ENCODE measurements at places on chromosomes 6 and 20.

- DNase-seq: no peak
Observed at GRCh38 chr6:157905590-157906342, 75.9 kb upstream of the SYNJ2 start.

- DNase-seq: peak; percentile 38
Observed at GRCh38 chr20:45087097-45087790, 13.7 kb downstream of the KCNS1 start.

- no peak for DNase-seq
Observed at GRCh38 chr6:167113047-167113754, 9.7 kb upstream of the CCR6 start.

DNA sequence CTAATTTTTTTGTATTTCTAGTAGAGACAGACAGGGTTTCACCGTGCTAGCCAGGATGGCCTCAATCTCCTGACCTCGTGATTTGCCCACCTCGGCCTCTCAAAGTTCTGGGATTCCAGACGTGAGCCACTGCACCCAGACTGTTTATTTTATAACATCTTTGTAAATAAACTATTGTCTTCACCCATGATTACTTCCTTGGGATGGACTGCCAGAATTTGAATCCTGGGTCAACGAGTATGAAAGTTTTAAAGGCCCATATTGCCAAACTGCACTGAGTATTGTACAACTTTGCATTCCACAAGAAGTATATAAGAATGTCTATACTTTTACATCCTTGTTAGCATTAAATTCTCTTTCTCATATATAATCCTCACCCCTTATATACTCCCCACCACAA lies 38.6 kb downstream of the ZHX3 start:
- no peak for DNase-seq

DNA sequence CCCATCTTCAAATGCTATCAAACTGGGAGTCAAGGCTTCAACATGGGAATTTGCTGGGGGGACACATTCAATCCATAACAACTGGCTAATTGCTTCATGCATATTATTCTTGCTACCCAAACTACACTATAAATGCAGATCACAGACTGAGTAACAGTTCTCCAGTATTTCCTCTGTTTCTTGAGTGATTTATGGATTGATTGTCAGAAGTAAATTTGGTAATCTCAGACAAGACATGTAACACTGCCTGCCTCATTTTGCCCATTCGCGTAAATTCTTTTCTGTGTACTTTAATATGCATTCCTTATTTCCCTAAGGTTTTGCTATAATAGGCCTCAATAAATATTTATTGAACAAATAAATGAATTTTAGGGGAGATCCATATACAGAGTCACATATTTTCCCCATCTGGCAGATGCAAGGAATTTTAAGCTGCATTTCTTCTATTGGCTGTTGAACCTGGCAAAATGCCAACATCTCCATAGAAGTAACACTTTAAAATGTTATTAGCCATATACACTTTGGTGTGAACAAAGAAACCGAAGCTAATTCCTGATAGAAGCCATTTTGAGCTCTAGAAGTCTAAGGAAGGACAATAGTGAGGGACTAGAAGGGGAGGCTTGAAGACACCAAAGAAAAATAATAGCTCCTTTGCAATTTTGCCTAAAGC lies 98.2 kb downstream of the QRSL1 start:
- DNase-seq: peak; percentile 13

GRCh38 chr6:158633127-158633526 lies 11.4 kb downstream of the DYNLT1 start:
- DNase-seq: no peak

GRCh38 chr6:118187568-118188164 lies 280.6 kb downstream of the SLC35F1 start:
- peak; percentile 82 for DNase-seq

GRCh38 chr6:99353126-99353525 lies 3.7 kb upstream of the FAXC start:
- peak; percentile 18 for DNase-seq

DNA sequence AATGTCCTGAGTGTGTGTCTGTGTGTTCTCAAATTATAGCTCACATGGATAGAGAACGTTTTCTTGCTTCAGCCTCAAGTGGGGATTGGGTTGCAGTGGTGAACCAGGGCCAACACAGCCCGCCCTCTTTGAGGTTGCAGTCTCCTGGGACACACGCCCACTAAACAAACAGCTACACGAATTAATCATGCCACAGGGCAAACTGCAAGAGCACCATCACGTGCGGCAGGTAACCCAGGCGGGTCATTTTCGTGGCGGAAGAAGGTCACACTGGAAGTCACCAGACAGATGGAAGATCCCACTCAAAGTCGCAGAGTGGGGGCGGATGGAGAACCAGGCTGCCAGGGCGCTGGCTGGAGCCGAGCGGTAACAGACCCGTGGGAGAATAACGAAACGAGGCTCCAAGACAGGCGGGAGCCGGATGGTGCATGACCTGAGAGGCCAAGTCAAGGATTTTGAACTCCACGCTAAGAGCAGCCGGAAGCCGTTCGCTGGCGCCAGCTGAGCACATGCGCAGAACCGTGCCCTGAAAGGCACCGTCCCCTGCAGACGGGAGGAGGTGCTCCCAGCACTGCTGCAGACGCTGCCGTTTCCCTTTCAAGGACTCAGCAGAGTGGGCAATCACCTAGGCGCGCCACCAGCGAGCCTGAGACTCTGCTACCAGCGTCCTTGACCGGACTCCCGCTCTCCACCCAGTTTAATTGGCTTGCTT lies 10.7 kb downstream of the DLL1 start:
- DNase-seq: peak; percentile 66

DNA sequence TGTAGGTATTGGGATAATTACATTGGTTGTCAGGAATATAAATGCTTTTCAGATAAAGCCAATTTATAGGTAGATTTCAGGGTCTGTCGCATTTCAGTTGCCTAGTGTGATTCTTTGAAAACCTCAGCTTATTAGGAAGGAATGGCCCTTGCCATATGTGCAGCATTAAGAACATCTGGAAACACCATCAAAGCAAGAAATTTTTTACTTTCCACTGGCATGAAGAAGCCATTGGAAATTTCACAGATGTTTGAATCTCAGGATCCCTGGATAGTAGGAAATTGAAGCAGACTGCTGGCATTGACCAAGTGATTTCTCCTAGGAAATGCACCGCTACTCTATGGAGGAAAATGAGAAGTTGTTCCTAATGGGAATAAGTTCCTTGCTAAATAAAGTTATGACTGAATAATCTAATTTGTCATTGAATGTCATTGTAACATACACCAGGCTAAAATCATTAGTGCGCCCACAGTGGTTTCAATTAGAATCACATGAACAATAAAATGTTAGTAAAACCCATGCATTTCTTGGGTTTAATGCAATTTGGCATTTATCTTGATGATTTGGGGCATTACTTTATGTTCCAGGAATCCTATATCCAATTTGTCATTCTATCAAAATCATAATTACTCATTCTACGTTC lies 950.1 kb downstream of the EPHA7 start:
- DNase-seq: no peak

DNA sequence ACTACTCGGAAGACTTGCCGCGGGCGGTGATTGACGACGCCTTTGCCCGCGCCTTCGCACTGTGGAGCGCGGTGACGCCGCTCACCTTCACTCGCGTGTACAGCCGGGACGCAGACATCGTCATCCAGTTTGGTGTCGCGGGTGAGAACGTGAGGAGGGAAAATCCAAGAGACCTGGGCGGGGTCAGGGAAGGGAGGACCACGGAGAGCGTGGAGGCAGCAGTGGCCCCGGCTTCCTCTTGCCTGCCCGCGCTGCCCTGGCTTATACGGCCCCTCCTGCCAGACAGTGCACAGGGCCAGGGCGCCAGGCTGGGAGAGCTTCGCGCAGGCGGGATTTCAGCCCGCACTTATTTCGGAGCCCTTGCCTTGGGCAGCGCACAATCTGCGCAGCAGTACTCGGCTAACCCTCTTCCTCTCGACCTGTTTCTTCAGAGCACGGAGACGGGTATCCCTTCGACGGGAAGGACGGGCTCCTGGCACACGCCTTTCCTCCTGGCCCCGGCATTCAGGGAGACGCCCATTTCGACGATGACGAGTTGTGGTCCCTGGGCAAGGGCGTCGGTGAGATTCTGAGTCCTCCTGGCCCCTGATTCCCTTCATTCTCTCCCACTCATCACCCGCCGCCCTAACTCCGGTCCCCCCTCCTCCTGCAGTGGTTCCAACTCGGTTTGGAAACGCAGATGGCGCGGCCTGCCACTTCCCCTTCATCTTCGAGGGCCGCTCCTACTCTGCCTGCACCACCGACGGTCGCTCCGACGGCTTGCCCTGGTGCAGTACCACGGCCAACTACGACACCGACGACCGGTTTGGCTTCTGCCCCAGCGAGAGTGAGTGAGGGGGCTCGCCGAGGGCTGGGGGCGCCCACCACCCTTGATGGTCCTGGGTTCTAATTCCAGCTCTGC lies 2.0 kb downstream of the MMP9 start:
- DNase-seq: peak; percentile 25

GRCh38 chr6:53828966-53829697 lies 34.3 kb downstream of the LRRC1 start:
- peak; percentile 17 for DNase-seq

GRCh38 chr6:138803861-138804260 lies 8.0 kb downstream of the ECT2L start:
- DNase-seq: peak; percentile 53

DNA sequence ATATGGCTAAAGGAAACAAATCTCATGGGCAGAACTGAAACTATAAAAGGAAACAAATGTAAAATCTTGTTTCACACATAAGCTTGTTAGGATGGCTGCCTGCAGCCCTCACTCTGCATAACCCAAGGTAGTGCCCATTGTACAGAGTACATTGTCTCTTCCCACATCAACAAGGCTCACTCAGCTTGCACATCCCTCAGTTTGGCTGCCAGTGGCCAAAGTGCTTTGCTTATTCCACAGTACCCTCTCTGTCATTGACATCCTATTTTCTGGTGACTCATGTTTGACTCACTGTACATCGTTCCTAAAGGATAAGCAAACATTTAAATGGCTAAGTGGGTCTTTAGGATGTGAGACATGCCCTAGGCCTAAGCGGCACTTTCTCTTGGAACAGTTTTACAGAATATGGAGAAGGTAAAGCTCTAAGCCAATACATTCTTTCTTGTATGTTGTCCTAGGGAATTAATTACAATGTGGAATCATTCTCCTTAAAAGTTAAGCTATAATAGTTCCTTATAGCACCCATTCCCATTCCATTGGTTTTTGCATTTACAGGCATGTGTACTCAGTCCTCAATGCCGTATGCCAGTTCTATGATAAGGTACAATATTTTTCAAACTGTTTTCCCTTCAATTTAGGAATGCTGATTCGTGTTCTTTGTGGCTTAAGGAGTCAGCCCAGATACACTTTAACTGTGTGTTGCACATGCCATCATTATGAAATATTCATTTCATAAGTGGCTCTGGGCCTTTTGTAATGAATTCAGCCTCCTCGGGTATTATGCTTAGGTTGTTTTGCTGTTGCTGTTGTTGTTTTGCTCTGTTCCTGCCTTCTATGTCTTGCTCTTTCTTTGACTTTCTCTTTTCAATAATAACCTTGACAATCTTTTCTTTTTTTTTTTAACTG lies 5.5 kb downstream of the ANKEF1 start:
- DNase-seq: peak; percentile 73

- DNase-seq: no peak
Observed at GRCh38 chr6:39777218-39777617, 15.0 kb upstream of the DAAM2 start.

GRCh38 chr20:11799281-11799684 lies 118.4 kb upstream of the BTBD3 start:
- no peak for DNase-seq

GRCh38 chr20:57968120-57968519 lies 258.3 kb upstream of the PMEPA1 start:
- peak; percentile 22 for DNase-seq

DNA sequence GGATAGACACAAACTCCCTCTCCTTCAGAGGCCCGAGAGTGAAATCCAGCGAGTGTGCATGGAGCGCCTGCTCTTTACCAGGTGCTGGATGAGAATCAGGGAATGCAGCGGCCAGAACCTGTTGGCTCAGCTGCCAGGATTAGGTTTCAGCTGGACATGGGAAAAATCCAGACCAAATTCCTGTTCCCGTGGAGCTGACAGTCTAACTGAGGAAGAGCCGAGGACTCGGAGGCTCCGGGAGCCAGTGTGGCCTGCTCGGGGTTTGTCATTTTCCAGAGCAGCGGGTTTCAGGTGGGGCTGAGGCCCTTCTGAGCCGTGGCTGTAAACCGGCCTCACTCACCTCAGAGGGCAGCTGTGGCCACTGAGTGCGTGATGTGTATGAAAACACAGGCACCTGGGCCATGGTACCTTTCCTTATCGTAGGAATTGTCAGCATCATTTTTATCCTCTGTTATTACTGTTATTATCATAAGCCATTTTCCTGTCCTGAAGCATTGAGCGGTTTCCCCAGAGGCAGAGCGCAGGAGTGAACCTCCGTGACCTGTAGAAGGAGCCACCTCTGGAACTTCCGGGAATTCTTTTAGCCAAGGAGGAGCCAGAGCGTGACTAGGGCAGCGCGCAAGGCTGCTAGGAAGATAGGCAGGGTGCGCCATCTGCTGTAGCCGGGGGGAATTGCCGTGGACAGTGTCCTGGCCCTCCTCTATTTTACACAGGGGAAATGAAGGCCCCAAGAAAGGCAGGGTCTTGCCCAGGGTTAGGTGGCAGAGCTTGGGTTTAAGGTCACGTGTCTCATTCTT lies 27.3 kb downstream of the PKIG start:
- DNase-seq: peak; percentile 94

DNA sequence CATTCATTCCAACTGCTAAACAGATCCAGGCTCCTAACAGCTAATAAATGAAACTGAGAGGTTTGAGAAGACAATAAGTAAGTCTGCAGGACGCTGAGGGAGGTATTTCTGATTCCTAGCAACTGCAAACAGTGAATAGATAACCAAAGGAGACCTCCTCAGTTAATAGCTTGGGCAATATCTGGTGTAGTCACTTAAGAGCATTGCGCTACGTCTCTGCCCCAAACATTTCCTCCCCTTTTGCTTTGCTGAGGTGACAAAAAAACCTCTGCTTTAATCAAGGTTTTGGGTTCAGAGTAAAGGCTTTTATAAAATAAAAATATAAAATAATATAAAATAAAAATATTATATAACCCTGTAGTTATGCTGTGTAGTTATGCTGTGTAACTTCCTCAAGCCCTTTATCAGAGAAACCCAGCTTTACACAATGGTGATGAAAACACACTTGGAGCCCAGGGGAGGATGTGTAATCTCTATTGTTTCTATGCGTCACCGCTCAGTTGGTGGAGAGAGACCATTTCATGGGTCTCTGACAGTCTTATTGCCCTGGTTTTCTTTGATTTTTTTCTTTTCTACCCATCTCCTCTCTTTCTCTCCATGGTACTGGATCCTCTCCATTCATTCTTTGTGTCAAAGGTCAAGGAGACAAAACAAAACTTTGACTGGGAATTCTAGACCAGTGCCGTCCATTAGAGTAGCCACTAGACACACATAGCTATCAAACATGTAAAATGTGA lies 18.9 kb upstream of the CALHM5 start:
- DNase-seq: no peak

Measured in GM23248 (cell line).